8988T (cell line): ENCODE measurements at places on chromosomes 5 and 9.

GRCh38 chr9:117779760-117780159 lies 75.6 kb downstream of the TLR4 start:
- no peak for DNase-seq

DNA sequence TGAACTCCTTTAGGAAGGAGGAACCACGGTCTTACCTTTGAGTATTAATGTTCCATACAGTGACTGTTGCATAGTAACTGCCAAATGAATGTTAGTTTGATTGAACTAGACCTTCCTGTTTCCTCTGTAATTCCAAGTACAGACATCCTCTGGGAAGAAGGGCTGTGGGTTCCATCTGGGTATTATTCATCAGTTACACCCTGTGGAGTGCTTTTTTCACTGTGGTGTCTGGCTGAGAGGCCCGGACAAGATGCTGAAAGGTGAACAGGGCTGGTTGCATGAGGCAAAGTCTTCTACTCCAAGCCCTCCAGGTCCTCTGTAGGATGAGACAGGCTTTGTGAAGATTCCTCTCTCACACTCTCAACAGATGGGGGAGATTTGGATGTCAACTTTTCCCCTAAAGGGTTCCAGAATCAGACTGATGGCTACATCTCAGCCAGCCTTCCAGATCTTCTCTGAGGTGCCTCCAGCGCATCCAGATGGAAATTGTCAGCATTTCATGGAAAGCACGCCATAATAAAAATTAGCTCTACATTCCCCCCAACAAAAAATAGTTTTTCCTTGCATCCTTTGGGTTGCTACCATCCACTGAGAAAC lies 230.9 kb downstream of the GAS1 start:
- no peak for DNase-seq

DNA sequence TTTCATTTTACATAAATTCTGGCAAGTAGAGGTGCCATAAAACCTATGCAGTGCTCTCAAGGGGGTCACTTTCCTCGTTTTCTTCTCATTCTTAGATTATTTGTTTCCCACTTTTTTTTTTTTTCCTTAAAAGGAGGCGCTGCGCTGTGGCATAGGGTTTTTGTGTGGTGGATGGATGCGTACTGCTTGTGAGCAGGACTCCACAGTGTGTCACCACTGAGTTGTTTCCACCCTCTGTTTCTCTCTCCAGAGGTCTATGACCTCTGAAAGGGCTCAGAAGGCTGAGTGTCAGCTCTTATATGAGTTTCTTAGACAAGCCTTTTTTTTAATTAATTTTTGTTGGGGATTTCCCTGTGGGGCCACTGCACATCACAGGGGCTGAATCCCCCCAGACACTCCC lies 13.6 kb upstream of the CLTB start:
- no peak for DNase-seq

DNA sequence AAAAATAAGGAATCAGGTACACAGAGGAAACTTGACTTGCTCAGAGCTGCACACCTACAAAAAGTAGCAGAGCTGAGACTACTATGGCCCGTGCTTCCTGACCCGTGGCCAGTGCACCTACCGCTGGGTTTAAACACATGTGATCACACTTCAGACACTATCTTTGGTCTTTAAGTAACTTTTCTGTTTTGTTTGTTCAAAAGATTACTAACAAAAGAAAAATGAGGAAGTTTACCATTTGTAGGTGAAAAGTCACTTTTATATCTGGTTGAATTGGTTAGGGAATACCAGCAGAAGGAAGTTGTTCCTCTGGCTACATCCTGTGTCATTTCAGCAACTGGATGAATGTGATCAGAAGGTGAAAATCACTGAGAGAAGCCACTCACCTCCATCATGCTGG lies 6.5 kb upstream of the SYK start:
- DNase-seq, result no peak

- DNase-seq, result no peak
Observed at GRCh38 chr5:17398866-17399835, 98.9 kb upstream of the TAF11L2 start.

GRCh38 chr9:28056006-28056405 lies 482.7 kb upstream of the C9orf72 start:
- DNase-seq, result no peak

DNA sequence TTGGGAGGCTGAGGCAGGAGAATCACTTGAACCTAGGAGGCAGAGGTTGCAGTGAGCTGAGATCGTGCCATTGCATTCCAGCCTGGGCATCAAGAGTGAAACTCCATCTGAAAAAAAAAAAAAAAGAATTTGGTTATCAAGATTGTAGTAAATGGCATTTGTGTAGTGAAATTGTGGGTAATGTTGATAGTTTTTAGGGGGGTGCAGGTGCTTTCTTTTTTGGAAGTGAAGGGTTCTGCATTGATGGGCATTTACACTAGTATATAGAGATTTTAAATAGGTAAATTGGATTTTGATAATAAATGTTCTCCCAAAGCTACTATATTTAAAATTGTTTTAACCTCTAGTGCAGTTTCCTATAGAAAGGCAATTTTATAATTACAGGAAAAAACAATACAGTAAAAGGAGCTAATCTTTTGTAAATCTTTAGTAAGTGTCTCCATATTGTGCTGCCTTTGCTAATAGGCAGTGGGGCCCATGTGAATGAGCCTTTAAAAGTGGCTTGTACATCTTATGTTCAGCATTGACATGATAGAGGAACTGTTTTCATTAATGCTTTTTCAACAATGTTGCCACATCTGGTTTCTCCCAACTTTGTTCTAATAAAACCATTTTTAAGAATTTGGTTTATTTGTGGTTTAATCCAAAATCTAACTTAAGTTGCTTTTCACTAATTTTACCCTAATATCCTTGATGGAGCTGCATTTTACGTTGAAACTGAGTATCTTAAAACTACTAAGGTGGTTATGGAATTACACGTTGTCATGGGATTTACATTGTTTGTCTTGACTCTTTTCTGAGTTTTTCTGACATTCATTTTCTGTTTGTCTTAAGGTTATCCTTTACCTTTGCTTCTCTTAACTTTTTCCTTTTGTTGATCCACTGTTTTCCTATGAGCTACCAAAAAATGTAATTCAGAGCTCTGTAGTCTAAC lies 11.1 kb downstream of the MATR3 start:
- DNase-seq, result no peak

GRCh38 chr5:169778622-169779596 lies 141.8 kb downstream of the DOCK2 start:
- no peak for DNase-seq

- no peak for DNase-seq
Observed at GRCh38 chr5:18216016-18216415, 581.8 kb downstream of the TAF11L14 start.

DNA sequence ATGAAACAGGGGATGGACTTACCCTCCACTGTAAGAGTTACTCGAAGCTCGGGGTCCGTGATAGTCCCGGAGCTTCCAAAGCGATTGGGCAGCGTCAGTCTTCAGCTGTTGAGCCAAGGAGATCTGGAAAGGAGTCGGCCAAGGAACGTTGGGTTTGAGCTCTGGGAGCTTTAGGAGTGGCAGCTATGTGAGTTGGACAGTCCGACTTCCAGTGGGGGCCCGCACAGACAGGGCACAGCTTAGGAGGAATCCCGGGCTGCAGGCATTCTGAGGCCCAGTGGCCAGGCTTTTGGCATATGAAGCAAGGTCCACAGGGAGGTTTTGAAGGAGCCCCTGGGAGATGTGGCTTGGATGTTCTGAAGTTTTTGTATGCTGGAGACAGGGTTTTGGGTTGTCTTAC lies 72.7 kb downstream of the PHAX start:
- no peak for DNase-seq

DNA sequence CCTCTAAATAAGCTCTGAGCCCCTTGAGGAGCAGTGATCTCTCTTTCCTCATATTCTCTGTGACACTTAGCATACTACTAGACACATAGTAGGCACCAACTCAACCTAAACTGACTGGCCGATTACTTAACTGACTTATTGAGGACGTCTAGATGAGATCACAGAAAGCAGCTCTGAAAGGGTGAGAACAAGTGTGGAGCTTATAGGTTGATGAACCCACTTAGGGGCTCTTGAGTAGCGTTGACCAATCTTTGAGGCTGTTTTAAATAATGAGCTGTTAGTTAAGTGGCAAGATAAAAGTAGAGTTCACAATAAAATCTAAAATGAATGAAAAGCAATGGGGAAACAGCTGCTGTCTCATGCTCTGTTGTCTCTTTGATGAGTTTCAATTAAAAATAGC lies 124.7 kb upstream of the TNPO1 start:
- DNase-seq, result no peak

GRCh38 chr9:87067426-87067825 lies 120.1 kb upstream of the GAS1 start:
- DNase-seq, result no peak

- no peak for DNase-seq
Observed at GRCh38 chr9:124840300-124840833, 12.9 kb upstream of the WDR38 start.

- no peak for DNase-seq
Observed at GRCh38 chr9:99411479-99412115, 189.5 kb downstream of the SEC61B start.

- no peak for DNase-seq
Observed at GRCh38 chr5:178304761-178305645, 72.4 kb upstream of the PHYKPL start.

DNA sequence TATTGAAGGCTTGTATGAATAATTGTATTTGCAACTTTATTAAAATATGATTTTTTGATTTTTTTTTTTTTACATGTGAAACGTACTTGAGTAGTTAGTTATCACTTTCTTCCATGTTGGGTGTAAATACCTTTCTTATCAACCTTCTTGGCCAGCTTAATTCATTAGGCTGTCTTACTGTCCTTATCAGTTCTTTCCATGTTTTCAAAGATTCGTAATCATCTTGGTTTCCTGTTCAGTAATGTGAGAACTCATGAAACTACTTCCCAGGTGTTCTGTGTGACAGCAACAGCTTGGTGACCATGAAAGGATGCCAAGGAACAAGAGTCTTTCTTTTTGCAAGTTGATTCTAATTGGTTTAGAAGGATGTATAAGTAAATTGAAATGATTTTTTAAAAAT lies 100.0 kb downstream of the ADGRV1 start:
- DNase-seq, result no peak

DNA sequence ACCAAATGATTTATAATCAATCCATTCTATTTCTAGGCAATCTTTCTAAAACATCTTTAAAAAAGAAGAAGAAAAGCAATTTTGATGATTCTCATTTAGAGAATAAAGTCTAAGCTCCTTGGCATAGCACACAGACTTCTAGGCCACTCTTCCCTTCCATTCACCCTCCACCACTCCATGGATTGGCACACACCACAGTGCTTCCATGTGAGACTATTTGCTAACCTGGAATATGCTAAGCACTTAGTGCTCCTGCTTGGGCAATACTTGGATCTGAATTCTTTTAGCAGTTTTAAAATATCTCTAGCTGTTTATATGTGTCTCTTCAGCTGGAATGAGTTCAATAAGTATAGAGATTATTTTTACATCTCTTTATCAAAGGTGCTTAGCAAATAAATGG lies 177.6 kb upstream of the FBXL7 start:
- no peak for DNase-seq

GRCh38 chr5:38799556-38800377 lies 46.0 kb upstream of the OSMR start:
- no peak for DNase-seq

- DNase-seq, result no peak
Observed at GRCh38 chr5:92946546-92946945, 634.5 kb downstream of the NR2F1-AS1 start.

DNA sequence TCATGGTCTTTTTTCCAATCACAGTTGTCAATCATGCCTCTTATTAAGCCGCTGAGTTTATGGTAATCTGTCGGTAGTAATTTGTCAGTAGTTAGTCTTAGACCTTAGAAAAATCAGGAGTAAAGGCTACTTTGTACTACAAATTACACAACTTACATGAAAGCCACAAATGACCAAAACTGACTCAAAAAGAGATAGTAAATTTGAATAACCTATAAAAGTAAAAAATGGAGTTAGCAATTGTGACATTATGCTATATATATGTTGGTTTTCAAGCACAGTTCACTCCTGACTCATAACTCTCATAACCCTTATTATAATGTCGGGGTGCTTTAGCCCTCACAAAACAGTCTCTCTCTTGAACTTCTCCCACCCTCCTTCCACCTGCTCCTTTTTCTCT lies 251.8 kb downstream of the ROR2 start:
- no peak for DNase-seq

- no peak for DNase-seq
Observed at GRCh38 chr5:149464796-149465489, 85.9 kb upstream of the IL17B start.

GRCh38 chr5:116063950-116064349 lies 20.9 kb upstream of the COMMD10 start:
- DNase-seq, result no peak

DNA sequence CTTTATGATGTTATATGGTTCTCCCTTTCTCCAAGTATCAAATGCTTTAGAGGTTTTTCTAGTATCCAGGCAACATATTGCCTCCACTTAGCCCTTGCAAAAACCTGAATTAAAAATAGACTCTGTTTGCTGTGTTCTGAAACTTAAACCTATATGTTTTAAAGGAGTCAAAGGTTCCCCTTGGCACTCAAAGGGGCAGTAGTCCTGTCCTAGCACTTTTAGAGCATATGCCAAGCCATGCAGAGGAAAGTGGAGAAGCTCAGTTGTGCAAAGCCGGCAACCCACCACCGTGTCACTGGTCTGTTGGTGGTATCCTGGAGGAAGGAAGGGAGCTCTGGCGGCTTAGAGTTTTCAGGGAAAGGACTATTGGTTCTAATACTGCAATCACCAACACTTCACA lies 154.3 kb downstream of the PIP5K1B start:
- no peak for DNase-seq

- DNase-seq, result no peak
Observed at GRCh38 chr9:108100571-108100970, 611.0 kb upstream of the KLF4 start.

DNA sequence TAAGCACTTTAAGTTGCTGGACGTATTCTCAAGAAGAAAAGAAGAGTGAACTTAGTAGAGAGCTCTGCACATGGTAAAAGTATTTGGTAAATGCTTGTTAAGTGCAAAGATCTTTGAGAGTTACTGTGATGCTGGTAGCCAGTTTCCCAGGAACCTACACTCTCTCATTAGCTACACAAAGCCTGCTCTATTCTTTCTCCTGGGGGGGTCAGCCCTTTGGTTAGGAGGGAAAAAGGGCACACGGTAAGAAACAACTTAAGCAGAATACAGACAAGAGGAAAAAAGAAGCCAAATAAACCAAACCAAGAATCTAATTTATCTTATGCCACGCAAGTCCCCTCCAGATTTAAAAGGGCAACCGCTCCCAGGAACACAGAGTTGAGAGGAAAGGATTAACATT lies 1100.1 kb upstream of the CDH10 start:
- DNase-seq, result no peak

- no peak for DNase-seq
Observed at GRCh38 chr9:1117439-1117838, 67.3 kb downstream of the DMRT2 start.

DNA sequence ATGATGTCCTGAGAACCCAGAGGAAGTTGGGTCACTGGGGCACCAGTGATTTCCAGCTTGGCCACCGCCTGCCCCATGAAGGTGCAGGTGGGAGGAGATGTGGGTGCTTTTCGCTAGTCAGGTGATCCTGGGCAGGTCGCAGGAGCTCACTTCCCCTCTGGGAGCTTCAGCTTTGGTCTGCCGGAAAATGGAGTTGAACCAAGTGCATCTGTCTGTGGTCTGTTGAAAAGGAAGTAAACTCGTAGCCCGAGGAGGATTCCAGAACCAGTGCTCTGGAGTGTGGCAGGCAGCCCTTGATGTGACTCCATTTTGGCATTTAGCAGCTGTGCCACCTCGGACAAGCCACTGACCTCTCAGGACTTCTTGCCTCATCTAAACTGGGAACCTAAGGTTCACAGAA lies 81.8 kb upstream of the HRH2 start:
- no peak for DNase-seq
